NCI-H1092 (cell line): ENCODE measurements at places on chromosomes 7 and 10.

DNA sequence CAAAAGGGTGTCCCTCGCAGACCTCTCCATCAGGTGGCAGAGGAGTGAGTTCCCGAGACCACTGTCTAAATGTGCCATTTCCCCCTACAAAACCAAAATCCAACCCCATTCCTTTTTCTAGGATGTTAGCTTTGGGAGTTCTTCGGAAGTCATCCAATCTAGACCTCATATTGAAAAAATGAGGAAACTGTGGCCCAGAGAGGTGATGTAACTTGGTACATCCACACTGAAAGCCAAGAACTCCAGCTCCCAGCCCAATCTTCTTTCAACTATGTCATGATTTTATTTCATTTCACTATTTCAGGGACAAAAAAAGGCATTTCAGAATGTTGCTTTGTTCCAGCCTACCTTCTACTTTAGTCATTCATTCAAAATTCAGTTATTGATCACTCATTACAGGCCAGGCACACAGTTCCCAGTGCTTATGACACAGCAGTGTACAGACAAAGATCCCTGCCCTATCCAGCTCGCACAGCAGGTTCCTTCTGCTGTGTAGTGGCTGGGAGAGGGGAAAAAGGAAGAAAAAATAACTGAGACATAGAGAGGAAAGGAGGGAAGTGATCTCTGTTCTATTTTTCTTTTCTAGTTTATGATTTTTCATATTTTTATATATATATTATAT is 35.8 kb downstream of the SCRN1 start:
- DNase-seq: no peak

GRCh38 chr10:3832022-3832786 is 47.2 kb upstream of the KLF6 start:
- no peak for DNase-seq

DNA sequence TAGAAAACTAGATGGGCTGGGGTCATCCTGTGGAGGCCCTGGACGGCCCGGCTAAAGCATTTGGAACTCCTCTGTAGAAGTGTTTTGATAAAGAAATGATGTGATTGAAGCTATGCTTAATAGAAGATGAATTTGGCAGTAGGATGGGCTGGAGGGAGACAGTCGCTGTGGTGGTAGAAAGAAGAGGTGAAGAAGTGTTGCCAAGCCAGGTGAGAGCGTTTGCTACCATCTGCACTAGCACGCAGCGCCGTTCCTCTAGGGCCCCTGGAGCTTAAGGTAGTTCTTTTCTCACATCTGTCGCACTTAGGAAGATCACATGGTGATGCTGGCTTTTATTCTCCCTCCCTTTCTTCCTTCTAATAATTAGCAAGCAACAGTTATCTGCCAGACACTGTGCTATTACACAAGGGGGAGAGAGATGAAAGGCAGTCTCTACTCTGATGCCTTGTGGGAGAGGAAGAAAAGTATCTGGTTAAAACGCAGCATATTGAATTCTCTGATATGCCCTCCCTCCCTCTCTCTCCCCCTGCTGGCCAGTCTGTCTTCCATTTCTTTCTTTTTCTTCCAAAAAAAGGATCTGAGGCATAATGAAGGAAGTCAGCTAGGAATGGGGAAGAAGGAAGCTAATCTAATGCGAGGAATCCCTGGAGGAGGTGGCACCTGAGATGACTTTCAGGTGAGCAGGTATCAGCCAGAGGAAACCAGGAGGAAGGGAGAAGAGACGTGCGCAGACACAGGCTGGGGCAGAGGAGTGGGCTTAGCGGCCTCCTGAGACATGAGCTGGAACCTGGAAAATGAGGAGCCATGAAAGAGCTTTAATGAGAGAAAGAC is 162.3 kb upstream of the KLF14 start:
- no peak for DNase-seq

DNA sequence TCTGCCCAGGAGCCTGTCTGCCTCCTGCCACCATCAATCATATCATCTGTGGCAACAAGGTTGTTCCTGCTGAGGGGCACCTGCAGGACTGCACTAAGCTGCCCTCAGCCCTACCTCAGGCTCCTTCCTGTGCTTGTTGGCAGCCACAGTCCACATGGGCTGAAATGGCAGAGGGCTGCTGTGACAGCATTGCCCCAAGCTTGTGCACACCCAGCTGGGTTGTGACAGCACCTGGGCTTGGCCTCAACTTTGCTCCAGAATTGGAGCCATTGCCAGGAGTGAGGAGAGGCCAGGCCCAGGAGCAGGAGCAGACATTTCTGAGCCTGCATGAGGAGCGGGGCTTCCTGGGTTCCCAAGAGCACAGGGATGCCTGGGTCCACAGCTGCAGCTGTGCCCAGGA is 340.9 kb upstream of the CHRM2 start:
- no peak for DNase-seq

DNA sequence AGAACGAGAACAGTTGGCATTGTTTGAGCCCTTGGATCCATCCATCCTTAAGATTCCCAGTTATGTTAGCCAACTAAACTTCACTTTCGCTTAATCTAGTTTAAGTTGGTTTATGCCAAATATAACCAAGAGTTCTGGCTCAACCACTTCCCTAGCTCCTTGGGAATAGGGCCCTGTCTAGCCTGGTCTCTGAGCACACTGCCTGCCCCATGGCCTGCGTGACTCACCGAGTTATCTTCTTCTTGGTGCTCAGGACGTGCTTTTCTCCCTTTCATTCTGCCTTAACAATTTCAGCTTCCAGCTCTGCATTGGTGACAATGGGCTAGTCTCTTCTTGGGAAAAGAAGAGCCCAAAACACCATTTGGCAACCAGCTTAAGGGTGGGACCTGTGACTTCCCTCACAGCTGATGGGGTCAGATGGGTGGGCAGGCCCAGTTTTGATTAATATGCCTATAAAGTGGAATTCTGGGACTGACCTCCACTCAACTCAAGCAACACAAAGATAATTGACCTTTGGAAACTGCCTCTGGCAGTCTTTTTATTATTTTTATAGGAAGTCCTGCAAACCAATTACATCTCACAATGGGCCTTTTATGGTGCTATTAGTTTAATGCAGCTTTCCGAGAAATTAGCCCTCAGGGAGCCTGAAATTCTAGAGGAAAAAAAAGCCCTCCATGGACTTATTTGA is 126.4 kb downstream of the CFAP58 start:
- no peak for DNase-seq

GRCh38 chr10:127909716-127910463 is 3.0 kb downstream of the PTPRE start:
- no peak for DNase-seq

- DNase-seq: no peak
These were observed 320.7 kb downstream of the HGF start for GRCh38 chr7:81449105-81449504.

- no peak for DNase-seq
These were observed 263.3 kb downstream of the TNS3 start for GRCh38 chr7:47318395-47319182.

DNA sequence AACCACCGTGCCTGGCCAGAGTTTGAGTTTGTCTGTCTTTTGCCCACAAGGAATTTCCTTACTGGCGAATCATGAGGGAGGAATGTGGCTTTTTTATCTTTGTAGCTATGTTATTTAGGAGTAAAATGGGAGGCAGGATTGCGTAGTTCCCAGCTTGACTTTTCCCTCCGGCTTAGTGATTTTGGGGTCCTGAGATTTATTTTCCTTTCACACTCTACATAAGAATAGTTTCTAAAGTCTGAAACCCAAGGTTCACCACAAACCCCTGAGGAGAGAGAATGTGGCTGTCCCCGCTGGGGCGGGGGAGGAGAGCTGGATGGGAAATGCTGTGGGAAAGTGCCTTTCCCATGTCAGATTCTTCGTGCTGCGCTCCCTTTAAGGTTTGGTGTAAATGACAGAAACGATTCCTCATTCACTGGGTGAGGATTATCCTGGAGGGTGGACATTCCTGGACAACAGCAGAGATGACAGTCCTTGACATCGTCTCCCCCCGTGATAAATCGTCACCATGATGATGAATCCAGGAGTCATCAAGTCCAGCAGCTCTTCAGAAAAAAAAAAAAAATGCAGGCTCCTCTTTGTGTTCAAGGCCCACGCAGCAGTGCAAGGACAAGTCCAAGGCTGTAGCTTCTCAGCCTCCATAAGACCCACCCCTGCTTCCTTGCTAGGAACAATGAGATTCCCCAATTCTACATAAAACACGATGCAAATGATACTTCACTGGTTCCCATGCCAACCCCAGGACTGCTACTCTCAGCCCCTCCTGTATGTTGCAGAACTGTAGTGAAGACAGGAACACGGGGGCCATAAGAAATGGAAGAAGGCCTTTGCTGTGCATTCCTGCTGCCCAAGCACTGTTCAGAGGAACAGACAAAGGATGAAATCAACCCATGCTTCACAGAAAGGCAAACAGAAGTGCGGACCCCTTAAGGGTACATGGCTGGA is 233.1 kb downstream of the CCDC3 start:
- no peak for DNase-seq

DNA sequence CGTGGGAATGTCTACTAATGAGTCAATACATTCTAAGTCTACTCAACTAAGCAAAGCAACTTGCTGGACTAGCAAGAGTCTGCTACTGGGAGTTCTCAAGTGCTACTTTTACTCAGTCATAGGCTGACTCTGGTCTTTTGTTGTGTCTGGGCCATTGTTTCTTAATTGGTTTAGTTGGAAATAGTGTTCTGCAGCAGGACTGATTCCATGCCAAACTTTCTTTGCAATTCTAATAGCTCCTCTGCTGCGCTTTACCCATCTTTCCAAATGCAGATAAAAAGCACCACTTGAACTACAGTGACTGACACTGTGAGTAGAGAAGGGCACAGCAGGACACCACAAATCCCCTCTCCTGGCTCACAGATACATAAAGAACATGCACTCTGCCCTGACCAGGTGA is 125.7 kb downstream of the CD36 start:
- DNase-seq: no peak

DNA sequence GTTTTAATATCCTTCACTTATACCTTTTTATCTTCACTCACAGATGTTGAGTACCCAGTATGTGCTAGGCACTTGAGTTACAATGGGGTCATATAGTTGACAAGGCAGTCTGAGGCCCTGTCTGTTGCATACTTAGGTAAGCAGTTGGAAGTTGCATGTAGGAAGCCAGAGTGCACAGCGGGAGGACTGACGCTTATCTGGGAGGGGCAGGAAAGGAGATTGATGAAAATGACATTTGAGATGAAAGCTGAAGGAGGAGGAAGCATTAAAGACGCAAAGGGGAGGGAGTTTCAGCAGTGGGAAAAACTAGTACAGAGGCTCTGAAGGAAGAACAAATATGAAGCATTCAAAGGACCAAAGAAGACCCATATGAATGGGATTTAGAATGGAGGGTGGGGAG is 266.2 kb downstream of the HTR7 start:
- DNase-seq: no peak

DNA sequence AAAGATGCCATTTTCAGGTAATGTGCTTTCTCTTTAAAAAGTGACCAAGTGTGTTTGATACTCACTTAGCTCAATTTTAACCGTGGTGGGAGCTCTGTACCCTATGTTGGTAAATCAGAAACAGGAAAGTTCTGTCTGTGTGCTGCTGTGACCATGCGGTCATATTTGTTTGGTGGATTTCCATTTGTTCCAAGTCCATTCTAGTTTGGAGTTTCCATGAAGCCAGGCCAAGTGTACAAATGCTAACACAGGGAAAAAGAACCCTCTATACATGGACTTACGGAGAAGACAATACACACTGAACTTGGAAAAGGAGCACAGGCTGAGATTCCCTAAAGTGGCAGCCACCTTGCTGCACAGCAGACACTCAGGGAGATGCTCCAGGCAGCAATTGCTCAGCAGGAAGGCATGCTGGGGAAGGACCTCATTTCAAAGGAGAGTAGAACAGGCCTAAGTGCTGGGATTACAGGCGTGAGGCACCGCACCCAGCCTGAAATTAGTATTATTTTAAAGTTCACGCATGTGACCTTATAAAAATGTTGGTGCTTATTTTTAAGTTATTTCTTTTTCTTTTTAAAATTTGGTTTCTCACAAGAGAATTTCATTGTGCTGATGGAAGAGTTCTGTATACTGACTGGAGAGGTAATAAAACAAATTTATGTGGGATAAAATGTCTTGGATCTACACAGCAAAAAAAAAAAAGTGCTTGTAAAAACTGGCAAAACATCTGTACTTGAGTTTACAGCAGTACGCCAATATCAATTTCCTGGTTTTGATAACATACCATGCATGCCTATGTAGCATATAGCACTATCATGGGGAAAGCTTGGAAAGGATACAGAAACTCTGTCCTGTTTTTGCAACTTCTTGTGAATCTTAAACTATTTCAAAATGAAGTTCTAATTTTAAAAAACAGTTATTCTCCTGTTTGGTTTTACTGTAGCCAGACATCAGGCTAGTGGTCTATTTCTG is 436.2 kb downstream of the KCNMA1 start:
- DNase-seq: no peak

GRCh38 chr10:29039677-29040189 is 249.1 kb upstream of the LYZL1 start:
- DNase-seq: no peak

DNA sequence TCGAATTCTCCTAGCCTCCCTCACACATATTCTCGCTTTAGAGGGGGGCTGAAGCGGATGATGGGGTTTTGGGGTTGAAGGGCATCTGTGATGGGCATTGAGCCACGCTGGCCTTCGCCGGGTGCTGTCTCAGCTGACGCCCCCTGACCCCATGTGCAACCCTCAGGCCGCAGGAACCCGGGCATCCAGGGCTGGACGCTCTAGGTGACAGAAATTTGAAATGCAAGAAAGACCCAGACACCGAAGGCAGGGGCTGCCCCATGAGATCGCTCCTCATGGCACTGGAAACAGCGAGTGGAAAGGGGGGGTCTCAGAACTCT is 664 bp upstream of the C10orf88 start:
- no peak for DNase-seq

DNA sequence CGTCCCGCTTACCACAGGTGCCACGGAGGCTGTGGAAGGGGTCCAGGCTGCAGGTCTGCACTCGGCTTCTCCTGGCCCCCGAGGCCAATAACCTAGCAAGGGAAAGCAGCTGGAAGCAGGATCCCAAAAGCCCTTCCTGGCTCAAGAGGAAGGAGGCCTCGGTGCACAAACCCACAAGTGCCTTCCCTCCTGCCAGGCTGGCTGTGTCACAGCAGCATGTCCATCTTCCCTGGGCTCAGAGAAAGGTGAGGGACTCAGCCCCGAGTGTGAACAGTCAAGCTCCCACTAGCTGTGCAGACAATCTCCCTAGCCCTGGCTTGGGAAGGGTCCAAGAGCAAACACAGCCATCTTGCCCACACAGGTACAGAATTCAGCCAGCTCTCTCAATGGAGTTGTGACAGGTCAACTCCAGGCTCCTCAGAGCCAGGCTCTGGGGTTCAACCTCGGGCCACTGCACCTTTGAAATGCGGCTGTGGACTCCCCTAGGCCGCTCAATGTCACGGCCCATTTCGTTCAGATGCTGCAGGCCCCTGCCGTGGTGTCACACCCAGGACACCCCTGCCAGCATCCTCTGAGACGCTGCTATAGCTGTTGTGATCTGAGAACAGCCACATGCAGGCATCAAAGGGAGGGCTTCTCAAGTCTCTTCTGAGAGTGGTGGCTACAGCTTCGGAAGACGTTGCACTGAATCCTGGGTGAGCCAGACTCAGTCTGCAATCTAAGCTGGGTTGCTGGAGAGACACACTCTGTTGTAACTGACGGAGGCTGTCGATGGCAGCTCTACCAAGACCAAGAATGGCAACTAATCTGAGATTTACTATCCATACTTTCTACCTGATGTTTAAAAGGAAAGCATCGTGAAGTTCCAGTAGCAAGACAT is 137.9 kb downstream of the DIP2C start:
- DNase-seq: no peak

- DNase-seq: no peak
These were observed 518.0 kb downstream of the REEP3 start for GRCh38 chr10:64039198-64039597.
